ENCODE measurements at places on chromosomes 7 and 10.

DNA sequence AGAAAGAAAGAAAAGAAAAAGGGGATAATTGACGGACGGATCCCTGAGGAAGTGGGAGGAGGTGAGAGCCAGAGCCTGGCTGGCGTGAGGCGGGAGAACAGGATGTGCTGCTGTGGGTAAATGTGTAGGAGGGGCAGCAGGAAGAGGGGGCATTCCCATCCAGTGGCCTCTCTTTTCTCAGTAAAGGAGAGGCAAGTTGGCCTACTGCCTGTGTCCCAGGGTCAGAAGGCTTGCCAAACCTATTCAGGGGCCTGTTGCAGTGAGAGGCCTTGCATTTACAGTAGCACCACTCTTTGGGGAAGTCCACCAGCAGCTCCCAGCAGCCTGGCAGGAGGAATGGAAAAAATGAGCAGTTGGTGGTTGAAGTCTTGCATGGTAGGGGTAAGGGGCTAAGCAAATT, 26.6 kb upstream of the ASCC1 start:
- no peak for DNase-seq

DNA sequence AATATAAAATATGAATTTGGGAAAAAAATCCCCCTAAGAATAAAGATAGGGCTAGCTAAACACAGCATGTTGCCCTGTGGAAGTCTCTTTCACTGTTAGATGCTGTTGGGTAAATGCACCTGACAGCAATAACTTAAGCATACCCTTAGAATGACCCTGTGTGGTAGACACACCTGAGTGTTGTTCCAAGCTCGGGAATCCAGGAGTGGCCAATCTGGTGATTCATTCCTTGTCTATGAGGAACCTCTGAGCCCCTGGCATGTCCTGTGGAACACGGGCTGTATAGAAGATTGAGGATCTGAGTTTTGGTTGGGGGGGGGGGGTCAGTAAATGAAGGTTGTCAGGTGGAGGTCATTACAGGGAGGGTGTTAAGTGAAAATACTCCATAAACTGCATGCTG, 730.0 kb upstream of the IGFBP3 start:
- no peak for DNase-seq

DNA sequence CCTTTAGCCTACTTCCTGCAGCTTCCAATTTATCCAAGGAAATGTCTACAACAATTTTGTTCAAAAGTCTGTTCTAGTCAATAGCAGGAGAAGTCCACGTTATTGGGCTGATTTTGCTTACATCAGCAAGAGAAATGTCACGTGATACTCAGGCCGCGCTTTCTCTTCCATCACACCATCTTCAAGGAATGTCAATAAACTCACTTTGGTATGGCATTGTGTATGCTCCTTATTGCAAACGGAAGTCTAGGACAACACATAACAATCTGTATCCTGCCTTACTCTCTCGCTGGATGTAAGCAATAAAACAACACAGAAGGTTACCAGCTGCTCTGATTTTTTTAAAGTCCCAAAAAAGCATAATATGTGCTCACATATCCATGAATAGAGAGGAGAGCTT, 17.1 kb upstream of the STK17A start:
- DNase-seq = no peak

DNA sequence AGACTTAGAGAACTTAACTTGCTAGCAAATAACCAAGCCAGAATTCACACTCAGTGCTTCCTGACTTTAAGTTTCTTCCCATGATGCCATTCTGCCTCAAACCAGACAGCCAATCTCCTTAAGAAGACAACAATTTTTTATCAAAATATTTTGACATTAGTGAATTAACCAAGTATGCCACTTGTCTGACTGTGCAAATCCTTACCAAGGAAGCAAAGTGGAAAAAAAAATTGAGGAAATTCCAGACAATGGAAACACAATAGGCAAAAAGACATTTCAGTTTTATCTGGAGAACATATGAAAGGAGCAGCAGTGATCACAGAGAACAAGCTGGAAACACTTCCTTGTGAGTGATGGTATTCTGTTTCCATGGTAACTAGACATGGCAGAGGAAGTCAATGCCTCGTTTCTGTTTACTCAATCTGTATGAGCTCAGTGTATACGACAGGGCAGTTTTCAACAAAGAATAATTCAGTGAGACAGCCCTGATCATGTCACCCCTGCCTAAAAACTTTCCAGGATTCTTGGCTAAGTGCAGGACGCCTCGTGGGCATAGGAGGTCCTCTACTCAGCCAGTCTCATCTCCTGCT, 114.2 kb downstream of the DYNC1I1 start:
- peak; percentile 9 for DNase-seq

GRCh38 chr7:44964384-44964830, 14.4 kb downstream of the MYO1G start:
- peak; percentile 16 for DNase-seq

GRCh38 chr7:25672496-25672895, 444.2 kb upstream of the NPVF start:
- DNase-seq = no peak

DNA sequence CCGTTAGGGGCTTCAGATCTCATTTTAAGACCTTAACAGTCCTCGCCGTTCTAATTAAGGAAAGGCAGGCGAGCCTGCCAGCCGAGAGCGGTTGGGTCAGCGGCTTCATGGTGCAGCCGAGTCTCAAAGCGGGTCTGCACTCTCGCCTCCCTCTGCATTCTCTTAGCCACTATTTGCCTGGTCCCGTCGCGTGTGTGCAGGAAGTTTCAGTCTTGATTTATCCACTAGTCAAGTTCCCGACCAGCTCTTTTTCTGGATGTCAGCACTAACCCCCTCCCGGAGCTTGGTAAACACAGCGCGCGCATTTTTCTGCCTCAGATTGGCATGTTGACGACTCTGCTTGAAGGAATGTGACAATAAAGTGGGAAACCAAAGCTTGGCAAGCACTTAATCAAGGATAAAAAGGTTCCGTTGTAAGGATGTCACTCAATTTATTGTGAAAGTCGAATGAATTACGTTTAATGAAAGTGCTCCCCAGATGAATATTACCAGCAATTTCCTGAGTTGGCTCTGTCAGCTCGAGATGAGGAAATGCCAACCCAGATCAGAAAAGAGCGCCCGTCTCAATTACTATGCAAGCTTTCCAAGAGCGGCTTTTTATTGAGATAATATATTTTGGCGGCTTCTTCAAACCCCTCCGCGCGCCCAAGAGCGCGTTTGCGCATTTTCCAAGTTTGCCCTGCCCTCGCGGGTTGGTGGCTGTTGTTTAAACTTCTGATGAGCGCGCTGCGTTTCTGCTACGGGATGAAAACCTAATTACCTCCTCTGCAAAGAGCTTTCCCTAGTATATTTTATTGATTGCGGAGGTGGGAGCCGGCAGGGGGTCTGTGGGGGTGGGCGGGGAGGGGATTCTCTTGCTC, 7.9 kb downstream of the NXPH1 start:
- no peak for DNase-seq

DNA sequence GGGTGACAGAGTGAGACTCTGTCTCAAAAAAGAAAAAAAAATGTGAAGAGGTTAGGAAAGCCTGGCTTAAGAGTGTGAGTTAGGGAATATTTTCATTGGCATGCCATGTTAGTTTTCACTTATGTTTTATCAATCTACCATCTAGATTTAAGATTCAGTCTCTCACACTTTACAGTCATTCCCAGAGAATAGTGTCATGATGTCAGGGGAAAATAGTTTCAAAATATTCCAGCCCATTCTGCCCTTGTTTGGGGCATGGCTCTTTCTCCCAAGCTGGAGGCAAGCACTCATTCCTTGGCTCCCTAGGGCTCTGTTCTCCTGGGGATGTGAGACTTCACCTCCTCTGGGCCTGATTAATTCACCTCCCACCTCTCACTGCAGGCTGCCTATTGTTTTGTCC, 331.5 kb downstream of the CXCL12 start:
- no peak for DNase-seq

- DNase-seq = no peak
Measured at GRCh38 chr7:118969370-118969769, 744.9 kb downstream of the ANKRD7 start.

DNA sequence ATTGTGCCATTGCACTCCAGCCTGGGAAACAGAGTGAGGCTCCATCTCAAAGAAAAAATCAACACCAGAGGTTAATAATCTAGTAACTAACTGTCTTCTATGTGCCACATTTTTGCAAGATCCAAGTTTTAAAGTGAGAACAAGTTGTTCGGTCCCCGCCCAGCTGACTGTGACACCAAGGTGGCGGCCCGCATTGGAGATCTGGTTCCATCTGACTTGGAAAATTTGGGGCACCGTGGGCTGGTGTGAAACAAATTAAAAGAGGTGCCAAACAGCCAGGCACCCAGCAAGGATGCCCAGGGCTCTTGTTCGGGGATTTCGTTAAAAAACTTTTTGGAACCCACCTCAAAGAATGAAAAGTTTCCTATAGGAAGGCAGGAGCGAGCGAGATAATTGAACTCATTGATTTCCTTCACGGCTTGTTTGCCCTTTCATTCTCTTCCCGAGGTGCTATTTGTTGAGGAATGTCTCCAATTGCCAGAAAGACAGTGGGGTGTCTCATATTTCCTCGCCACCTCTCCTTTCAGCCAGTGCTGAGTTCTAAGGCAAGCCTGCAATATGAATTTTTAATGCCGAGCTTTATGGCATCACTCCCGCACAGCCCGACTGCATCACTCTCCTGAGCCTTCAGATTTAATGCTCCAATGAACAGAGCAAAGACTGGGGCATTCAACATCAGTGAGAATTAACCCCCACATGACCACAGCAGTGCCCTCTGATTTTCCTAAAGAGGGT, 156.9 kb upstream of the SH2B2 start:
- peak; percentile 12 for DNase-seq

- DNase-seq = no peak
Measured at GRCh38 chr7:140059273-140060242, 3.2 kb downstream of the PARP12 start.

GRCh38 chr10:114482480-114483304, 78.4 kb upstream of the AFAP1L2 start:
- no peak for DNase-seq

DNA sequence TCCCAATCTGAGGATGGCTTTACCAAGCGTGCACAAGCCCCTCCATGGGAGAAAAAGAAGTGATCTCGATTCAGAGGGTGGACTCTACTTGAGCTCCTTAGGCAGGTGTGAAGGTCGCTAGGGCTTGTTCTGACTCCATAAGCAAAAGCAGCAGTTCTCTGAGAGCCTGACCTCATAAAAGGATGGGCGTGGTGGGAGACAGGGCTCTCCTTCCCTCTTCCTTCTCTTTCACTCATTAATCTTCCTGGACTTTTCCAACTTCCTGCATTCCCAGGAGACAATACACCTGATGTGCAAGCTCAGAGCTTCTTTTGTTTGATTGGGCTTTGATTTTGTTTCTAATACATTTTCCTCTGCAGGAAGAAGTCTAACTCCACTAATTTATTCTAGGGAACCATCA, 22.3 kb upstream of the TMEM72 start:
- DNase-seq = no peak

DNA sequence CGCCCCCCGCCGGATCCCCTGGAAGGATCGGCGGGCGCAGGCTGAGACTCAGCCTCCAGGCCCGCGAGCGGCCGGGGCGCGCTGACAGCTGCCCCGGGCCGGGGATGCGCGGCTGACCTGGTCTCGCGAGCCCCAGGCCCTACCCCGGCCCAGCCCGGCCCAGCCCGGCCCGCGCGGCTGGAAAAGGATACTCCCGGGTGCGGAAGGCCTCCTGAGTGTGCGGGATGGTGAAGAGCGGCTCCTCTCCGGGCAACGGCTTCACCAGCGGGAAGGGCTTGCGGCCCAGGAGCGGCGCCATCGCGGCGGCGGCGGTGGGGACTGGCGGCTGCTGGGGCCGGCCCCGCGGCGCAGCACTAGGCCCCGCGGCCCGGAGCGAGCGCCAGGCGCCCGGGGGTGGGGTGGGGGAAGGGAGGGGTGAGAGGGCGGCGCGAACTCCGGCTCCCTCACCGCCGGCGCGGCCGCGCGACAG, 423 bp downstream of the BAZ1B start:
- DNase-seq = peak; percentile 83

- DNase-seq = no peak
Measured at GRCh38 chr7:30181736-30182522, 47.1 kb downstream of the MTURN start.

DNA sequence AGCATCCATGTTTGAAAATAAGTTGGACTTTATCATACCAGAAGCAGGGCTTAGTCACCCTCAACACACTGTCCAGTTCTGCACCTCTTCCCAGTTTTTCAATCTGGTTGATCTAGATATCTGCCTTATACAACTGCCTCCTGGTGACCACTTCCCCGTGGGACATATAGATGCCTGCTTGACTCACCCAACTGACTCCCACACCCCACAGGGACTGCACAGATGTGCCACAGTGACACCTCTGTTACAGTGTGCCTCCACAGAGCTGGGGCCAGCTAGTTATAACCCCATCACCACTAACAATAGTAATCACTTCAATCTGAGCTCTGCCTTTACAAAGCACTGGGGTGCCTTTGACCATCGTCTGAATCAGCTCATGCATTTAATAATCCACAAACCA, 82.6 kb upstream of the AOAH start:
- DNase-seq = no peak

GRCh38 chr7:31070991-31071644, 19.0 kb downstream of the ADCYAP1R1 start:
- DNase-seq = no peak

DNA sequence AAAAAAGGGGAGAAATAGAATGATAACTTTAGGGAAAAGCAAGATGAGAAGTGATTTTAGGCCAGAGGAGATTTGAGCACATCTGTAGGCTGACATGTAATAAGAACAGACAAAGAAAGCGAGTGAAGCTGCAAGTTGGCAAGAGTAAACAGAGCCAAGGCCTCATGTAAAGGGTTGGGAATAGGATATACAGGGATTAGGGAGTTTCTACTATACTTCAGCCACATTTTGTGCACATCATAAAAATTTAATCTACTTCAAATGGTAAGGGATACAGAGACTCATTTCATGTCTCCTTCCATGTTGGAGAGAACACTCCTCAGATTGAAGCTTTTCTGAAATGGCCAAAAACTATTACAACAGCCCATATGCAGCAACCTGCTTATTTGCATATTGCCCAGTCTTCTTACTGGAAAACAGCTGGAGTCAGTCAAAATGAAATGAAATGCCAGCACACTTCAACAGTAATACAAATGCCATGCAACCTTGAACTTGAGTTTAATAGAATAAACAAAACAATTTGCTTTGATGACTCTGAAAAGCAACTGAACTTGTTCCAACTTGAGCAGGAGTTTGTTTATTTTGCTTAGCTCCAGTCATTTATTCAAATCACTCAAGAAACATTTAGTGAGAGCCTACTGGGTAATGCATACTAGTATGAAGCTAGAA, 49.9 kb downstream of the NRCAM start:
- peak; percentile 96 for DNase-seq

DNA sequence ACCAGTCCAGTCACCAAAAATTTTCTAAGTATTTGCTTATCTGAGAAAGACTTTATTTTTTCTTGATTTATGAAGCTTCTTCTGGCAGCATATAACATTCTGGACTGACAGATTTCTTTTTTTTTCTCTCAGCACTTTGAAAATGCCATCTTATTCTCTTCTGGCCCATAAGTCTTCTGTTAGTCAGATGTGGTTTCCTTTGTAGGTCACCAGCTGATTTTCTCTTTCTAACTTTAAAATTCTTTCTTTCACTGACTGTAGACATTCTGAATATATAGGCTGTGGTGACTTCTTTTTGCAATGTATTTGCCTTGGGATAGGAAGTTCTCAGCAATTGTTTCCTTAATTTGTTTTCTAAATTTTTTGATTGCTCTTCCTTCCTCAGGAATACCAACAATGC, 172.5 kb downstream of the CCDC7 start:
- DNase-seq = no peak

GRCh38 chr10:43263551-43264343, 3.1 kb downstream of the RASGEF1A start:
- DNase-seq = peak; percentile 16

Data from NCI-H526 (cell line).